Progenitor cell of endocrine pancreas (in vitro differentiated cells): ENCODE measurements at places on chromosomes 13 and 19.

GRCh38 chr13:109870274-109870673 lies 83.9 kb upstream of the IRS2 start:
- no peak for DNase-seq

- DNase-seq = no peak
These were observed 179.2 kb downstream of the SHISA2 start for GRCh38 chr13:25872481-25873241.

DNA sequence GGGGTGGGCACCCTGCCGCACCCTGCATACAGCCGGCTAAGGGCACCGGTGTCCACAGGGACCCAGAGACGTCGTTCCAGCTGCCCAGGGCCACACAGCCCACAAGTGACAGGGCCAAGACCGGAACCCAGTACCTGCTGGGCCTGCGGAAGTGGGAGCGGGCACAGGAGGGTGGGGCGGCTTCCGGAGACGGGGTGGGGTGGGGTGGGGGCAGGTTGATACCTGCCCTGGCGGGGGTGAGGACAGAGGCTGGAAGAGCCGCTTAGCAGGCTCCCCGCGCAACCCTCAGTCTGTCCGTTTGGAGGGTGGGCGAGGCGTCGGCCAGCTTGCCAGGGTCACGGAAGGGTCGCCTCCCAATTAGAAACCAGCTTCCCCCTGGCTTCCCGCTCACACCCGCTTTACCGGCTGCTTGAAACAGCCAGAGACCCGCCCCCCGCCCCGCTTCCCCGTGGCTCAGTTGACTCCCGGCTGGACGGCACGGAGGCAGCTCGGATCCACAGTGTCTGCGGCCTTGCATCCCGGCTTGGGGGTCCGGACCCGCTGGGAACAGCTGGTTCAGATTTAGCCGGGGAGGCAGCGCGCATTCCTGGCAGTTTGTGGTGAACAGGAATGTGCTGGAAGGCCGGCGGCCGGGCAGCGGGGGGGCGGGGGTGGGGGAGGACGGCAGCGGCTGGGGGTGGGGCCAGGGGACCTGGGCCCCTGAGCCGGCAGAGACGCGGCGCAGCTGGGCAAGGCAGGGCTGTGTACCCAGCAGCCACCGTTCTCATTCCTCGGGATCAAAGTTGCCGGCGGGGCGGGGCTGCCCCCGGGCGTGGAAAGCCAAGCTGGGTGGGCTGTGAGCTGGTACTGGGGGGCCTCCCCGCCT lies 1.9 kb downstream of the CNN2 start:
- peak; percentile 58 for DNase-seq

GRCh38 chr19:8505680-8506401 lies 3.4 kb upstream of the PRAM1 start:
- peak; percentile 93 for DNase-seq

DNA sequence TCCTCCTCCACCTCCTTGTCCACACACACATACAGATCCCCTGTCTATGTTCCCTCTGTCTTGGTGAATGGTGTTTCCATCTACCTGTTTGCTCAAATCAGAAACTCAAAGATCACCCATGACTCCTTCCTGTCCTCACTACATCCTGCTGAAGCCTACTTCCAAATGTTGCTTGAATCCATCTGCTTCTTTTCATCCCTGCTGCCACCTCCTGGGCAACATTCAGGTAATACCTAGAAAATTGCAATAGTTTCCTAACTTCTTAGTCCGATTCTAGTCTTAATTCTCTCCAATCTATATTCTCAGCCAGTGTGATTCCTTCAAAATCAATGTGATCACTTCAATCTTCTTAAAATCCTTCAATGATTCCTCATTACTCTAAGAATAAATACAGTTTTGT lies 155.5 kb upstream of the STARD13 start:
- no peak for DNase-seq
